COR-L47 (cell line): ENCODE measurements at places on chromosomes 4 and X.

GRCh38 chr4:104559502-104559901, 64.8 kb upstream of the CXXC4 start:
- DNase-seq, result no peak

DNA sequence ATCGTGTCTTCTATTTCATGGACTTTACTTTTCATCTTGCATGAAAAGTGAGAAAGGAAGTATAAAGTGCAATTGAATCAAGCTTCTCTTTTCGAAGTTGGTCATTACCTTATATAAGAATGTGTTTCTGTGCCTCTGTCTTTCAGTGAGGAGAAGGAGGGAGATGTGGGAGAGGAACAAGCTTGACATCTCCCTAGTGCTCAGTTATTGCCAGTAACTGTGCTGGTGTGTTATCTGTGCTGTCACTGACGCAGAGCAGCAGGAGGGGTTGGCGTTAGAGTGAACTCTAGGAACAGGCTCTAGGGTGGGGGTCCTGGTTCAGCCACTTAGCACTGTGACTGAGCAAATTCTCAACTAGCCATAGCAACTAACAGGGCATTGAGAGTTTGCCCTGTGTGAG, 34.0 kb upstream of the TBC1D9 start:
- no peak for DNase-seq

- no peak for DNase-seq
Measured at GRCh38 chr4:78704317-78704716, 71.8 kb upstream of the BMP2K start.

DNA sequence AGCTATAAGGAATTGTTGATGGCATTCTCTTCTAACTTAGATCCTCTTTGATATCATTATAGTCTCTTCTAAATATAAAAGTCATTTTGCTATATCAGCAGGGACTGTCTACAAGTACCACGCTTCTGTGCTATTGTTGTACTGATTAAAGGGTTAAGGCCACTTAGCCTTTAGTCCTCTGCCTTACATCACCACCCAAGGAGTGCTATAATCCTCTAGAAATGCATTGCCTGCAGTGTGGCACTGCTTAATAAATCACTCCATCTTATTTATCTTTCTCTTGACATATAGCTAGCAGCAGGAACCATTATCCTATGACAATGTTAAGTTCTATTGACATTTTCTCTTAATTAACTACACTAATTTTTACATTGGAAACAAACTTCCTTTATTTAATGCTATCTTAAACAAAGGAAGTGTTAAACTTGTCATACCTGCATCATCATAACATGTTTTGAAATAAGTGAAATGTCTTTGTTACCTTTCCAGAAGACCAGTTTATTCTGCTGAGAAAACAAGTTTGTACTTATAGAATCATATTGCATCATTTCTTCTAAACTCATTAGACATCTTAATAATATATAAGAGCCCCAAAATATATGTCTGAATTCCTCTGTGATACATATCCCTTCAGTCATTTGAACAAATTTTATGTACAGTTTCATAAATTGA, 360.9 kb upstream of the ATOH1 start:
- DNase-seq, result no peak

DNA sequence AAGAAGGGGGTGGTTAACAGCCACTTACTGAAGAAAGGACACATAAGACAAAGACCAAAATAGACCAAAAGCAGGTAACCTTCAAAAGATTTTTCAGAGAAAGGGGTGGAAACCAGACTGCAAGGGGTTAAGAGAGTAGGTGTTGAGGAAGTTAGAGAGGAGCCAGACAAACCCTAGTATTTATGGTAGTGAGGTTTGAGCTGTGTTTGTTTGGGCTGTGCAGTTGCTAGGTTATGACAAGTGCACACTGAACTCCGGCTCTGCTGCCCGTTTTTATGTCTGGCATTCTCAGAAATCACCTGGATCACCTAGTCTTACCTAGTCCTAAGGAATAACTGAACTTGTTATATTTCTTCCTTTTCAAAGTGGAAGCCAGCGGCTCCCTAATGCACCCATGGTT, 22.9 kb upstream of the G3BP2 start:
- DNase-seq, result no peak

DNA sequence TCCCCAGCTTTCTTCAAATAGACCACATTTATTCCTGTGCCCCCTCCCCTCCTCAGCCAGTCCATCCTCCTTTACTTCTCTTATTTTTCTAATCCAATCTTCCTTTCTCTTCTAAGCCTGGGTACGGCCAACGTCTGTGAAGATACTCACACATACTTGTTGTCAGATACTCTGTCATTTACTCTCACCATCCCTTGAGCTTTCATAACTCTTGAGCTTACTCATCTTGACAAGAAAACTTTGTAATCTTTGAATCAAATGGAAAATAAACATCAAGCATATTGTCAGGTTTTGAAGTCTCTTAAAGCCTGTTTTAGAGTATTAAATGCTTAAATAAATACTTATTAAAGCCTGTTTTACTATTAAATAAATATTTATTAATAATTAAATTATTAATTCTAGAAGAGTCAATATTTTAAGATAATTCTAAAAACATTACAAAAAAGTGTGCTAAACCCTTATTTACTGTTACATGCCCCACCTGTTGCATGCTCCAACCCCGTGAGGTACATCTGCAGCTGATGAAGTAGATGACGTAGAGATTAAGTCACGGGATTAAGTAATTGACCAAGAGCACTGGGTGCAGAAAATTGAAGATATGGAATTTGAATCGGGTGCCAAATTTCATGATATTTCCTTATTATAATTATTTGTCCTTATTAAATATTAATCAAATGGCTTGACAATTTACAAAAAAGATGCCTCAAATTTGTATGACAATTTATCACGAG, 1.5 kb upstream of the TRIML2 start:
- DNase-seq, result no peak

GRCh38 chrX:7143941-7144525, 3.5 kb upstream of the STS start:
- no peak for DNase-seq

DNA sequence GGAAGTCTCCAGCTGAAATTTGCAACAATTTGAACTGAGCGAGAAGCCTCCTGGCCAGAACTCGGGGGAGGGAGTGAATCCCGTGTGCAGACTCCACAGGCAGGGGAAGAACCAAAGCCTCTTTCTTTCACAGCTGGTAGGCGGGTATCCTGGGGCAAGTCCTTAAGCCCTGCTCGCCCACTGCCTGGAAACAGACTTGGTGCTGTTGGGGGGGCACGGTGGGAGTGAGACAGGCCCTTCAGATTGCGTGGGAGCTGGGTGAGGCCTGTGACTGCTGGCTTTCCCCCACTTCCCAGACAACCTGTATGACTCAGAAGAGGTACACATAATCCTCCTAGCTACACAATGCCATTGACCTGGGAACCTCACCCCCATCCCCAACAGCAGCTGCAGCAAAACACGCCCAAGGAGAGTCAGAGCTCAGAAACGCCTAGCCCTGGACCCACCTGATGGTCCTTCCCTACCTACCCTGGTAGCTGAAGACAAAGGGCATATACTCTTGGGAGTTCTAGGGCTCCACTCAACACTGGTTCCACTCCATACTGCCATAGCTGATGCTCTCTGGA, 22.4 kb upstream of the RLIM start:
- DNase-seq, result no peak

GRCh38 chr4:66014146-66014765, 344.0 kb upstream of the EPHA5 start:
- no peak for DNase-seq

GRCh38 chr4:118099106-118099505, 64.8 kb downstream of the NDST3 start:
- DNase-seq, result no peak

DNA sequence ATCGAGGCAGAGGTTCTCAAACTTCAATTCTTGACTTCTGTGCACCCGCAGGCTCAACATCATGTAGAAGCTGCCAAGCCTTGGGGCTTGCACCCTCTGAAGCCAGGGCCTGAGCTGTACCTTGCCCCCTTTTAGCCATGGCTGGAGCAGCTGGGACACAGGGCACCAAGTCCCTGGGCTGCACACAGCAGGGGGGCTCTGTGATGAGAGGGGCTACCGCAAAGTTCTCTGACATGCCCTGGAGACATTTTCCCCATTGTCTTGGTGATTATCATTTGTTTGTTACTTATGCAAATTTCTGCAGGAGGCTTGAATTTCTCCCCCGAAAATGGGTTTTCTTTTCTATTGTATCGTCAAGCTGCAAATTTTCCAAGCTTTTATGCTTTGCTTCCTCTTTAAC, 4.9 kb upstream of the MAGEB17 start:
- no peak for DNase-seq

DNA sequence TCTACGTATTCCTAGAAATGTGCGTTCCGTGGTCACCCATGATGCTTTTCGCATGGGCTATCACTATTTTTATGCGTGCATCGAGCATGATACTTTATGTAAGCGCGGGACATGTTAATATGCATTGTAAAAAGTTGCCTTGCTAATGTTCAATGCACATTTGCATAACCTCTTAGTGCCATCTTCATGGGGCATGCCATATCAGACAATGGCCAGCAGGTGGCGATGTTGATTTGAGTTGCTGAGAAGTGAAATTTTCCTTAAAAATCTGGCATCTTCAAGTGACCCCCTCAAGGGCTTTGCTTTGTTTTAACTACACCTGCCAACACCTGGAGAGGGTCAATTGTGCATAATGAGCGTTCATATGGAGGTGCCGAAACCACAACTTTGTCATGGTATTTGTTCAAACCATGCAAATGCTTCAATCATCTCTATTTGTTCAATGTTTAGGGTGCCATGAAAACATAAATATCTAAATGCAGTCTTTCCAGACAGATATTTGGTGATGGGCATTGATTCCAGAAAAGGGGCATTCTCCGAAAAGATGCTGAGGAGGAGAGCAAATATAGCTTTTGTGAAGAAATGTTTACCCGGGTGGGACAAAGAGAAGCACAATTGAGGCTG, 833.9 kb upstream of the PRKX start:
- DNase-seq, result peak; percentile 2

DNA sequence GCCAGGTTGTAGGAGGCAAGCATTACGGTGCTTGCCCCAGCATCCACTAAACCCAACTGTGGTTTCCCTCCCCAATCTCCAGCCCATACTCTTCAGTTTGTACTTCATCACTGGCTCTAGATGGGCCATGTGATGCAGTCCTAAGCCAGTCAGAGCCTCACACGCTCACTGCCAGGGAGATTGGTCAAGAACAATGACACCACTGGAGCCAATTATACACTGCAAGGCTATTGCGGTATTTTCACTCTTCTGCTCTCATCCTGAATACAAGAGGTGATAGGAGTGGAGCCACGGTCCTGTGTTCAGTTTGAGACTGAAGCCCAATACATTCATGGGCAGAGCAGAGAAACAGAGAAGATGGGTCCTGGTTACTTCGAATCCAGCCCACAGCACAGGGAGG, 58.4 kb downstream of the SEPSECS start:
- no peak for DNase-seq

DNA sequence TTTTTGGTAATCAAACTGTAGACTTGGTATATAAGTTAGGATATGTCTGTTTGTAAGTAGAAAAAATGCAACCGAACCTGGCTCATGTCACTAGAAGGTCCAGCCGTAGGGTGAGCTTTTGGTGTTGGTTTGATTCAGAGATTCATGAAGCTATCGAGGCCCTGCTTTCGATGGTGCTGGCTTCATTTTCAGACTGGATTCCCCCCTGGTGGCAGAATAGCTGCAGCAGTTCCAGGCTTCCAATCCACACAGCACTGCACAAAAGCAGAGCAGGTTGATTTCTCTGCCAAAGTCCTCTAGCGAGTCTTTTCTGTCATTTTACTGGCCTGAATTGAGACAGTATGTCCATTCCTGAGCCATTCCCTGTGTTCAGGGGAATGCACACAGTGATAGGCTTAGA, 33.1 kb downstream of the PDK3 start:
- no peak for DNase-seq

GRCh38 chrX:50202539-50202938, 1.7 kb upstream of the AKAP4 start:
- DNase-seq, result no peak

GRCh38 chr4:15479913-15480185, 10.2 kb downstream of the CC2D2A start:
- no peak for DNase-seq

DNA sequence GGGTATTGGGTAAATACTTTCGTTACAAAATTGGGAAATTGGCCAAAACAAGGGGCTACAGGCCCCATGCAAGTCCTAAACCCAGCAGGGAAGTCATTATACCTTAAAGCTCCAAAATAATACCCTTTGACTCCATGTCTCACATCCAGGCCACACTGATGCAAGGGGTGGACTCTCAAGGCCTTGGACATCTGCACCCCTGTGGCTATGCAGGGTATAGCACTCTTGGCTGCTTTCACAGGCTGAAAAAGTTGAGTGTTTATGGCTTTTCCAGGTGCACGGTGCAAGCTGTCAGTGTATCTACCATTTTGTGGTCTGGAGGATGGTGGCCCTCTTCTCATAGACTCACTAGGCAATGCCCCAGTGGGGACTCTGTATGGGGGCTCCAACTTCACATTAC, 326.5 kb downstream of the TEX13C start:
- no peak for DNase-seq

GRCh38 chr4:26751004-26751403, 109.6 kb upstream of the STIM2 start:
- DNase-seq, result no peak

DNA sequence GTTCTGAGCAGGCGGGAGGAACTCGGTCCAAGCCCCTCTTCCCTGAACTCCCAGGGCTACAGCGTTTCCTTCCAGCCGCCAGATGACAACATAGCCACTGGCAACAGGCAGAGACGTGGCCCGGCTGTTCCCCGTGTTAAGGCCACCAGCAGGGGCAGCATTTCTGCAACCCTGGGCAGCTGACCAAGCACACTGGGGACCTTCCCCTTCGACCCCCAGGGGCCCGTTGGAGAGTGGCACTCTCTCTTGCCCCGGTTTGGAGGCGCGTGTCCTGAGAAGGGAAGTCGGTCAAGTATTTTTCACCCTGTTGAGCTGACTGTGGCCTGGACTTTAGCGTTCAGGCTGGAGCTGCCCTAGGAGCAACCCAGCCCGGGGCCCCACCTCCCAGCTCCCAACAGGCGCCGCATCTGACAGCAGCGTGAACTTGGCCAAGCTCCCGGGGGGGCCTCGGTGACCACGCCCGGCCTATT, 37.6 kb downstream of the ZBTB49 start:
- no peak for DNase-seq

GRCh38 chr4:111722213-111722720, 423.0 kb upstream of the FAM241A start:
- DNase-seq, result no peak

GRCh38 chr4:119939071-119939995, 127.3 kb downstream of the MAD2L1 start:
- DNase-seq, result no peak

- no peak for DNase-seq
Measured at GRCh38 chr4:109125084-109125483, 177.4 kb downstream of the COL25A1 start.

DNA sequence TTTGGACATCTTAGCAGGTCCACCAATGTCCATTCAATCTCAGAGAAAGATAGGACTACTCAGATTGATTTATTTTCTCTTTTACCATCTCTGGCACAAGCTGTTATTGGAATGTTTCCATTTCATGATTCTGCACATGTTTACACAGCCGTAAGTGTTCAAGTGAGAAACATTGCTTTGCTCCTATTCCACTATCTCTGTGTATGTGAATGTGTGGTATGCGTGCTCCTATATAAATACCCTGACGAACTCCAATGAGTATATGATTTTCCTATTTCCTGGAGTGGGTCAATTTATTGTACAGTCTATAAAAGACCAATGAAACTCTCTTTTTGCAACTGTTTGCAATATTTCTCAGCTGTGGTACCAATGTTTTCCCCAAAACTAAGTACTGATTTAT, 221.0 kb upstream of the GALNT7 start:
- no peak for DNase-seq
